ENCODE measurements at places on chromosomes 3 and 15.
A peak's percentile ranks its signal among the peaks of the same experiment; 100 is the strongest.

GRCh38 chr3:123627673-123628670 is 43.1 kb upstream of the HACD2 start:
- DNase-seq, result peak; percentile 34

GRCh38 chr3:182925330-182925943 is 54.9 kb downstream of the DCUN1D1 start:
- DNase-seq, result peak; percentile 94

DNA sequence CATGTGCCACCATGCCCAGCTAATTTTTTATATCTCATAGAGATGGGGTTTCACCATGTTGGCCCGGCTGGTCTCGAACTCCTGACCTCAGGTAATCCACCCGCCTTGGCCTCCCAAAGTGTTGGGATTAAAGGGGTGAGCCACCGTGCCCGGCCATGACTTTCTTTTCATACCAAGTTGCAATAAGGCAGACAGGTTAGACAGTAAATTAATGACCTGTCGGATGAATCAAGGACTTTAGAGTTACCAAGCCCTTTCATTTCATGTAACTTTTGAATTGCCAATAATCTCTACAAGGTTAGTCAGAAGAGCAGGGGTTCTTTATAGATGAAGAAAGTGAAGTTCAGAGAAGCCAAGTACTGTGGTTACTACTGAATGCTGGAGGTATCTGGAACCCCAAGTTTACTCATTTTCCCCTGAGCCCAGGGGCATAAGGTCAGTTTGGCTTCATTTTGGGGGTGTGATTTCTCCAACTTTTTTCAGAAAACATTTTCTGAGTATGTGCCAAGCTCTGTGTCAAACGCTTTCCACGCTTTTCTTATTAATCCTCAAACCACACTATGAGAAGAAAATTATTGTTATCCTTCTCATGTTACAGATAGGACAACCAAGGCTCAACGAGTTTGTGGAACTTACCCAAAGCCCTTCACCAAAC is 11.9 kb downstream of the PRICKLE2 start:
- no peak for DNase-seq

- DNase-seq, result peak; percentile 94
Measured at GRCh38 chr3:89145995-89146394, 38.6 kb downstream of the EPHA3 start.

DNA sequence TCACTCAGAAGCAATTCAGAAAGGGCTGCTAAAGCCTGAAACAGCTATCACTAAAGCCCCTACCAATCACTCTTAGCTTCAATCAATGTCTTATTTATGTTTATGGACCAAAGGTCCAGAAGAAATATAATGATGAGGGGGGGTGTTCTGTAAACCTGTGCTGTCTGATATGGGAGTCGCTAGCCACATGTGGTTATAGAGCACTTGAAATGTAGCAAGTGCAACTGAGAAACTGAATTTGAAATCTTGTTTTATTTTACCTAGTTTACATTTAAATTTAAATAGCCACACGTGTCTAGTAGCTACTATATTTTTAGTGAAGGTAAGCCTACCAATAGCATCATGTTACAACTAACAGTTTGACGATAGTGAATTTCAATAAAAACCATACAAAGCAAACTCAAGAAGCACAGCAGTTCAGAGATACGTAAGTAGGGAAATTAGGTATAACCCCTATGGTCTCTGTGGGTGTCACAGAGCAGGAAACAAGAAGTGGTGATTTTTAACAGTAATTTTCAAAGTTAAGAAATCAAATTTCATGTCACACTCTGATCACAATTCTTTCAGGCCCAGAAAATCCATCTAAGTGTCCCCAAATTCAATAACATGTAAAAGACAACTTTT is 3.6 kb downstream of the POU1F1 start:
- DNase-seq, result no peak

Measured in epithelial cell of esophagus (primary cell).